ENCODE measurements at places on chromosomes 16 and 17.

- no peak for DNase-seq
Observed at GRCh38 chr16:27316038-27316680, 2.4 kb downstream of the IL4R start.

- DNase-seq: no peak
Observed at GRCh38 chr17:49997301-49997650, 2.3 kb upstream of the DLX3 start.

DNA sequence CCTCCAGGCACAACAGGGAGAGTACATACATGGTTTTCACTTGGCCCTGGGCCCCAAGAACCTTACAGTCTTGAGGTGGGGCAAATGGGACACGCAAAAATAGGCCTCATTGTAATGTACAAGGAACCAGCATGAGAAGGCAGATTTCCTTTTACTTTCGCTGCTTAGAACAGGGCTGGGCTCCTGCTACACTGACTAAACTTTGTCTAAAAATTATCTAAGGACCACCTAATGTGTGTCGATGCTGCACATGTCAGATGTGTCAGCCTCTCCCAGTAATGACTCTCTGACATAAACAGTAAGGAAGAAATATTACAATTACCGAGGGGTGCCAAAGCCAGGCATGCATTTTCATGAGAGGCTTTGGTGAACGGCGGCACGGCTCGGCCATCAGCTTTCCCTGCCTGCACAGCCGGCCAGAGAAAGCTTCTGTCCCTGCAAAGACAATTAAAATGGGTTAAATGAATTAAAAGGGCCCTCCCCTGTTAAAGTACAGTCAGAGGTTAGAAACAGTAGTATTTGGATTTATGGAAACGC is 224.2 kb upstream of the IRX3 start:
- DNase-seq: no peak

DNA sequence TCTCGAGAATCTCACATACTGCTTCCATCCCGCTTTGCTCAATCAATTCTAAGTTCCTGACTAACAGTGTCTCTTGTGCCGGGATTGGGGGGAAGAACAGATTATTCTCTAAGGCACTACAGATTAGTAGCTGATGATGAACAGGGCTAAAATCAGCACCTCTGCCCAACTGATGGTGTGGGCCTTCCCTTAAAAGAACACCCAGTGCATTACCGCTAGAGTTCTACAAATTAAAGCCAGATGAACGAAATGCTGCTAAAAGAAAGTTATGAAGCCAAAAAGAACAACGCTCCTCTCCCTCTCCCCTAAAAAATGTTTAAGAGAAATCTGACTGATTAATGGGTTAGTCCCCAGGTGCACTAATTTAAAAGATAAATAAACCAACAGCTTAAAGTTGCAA is 4.4 kb downstream of the CDC27 start:
- no peak for DNase-seq

DNA sequence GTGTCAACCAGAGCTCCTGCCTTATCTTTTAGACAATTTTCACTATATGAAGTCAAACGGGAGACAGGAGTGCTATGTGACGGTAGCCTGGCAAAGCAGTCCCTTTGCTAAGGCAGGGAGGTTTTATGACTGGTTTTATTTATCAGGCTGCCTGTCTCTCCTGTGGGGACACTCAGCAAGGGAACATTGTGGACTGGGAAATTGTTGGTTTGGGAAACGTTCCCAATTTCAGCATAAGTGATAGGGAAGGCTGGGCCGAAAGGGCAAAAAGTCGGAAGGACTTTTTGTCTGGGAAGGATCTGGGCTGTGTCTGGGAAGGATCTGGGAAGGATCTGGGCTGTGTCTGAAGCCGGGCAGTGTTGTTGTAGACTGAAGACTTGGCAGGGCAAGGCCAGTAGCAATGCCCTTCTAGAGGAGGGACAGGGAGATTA is 211.2 kb downstream of the PARN start:
- DNase-seq: no peak

- no peak for DNase-seq
Observed at GRCh38 chr16:67241008-67241900, 6.0 kb downstream of the FHOD1 start.

- no peak for DNase-seq
Observed at GRCh38 chr17:56057869-56058268, 95.4 kb upstream of the ANKFN1 start.

DNA sequence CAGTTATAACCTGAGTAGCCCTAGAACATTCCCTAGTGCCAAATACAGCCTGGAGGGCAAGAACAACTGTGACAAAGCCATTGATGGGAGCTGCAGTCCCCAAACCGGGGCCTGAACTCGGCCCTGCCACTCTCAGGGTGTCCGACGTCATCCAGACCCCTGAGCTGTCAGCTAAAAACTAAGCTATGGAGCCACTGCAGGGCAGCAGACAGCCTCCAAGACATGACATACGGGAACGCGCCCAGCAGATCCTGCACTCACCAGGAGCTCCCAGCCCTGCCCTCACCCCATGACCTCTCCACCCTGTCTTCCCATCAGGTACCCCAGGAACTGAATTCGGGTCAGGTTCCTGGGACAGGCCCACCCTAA is 28.4 kb downstream of the KDM8 start:
- DNase-seq: no peak

DNA sequence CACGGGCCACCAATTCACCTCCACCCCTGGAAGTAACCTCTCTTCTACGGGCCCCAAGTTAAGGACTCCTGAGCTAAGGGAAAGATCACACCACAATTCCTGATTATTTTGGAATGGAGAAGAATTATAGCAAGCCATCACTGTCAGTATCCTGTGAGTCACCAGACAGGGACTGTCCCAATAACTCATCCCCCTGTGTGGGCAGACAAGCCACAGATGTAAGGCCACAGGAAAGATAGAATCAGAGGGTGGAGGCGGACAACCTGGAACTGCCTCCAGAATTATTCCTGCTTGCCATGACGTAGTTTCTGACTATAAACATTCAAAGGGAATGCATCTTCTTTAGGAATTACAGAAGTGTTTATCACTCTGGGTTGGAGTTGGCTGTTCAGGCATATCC is 5.8 kb upstream of the MYO1D start:
- DNase-seq: no peak

GRCh38 chr16:894136-894535 is 76.6 kb downstream of the LMF1 start:
- no peak for DNase-seq

GRCh38 chr17:7989781-7990655 is 12.4 kb upstream of the GUCY2D start:
- DNase-seq: peak; percentile 77

DNA sequence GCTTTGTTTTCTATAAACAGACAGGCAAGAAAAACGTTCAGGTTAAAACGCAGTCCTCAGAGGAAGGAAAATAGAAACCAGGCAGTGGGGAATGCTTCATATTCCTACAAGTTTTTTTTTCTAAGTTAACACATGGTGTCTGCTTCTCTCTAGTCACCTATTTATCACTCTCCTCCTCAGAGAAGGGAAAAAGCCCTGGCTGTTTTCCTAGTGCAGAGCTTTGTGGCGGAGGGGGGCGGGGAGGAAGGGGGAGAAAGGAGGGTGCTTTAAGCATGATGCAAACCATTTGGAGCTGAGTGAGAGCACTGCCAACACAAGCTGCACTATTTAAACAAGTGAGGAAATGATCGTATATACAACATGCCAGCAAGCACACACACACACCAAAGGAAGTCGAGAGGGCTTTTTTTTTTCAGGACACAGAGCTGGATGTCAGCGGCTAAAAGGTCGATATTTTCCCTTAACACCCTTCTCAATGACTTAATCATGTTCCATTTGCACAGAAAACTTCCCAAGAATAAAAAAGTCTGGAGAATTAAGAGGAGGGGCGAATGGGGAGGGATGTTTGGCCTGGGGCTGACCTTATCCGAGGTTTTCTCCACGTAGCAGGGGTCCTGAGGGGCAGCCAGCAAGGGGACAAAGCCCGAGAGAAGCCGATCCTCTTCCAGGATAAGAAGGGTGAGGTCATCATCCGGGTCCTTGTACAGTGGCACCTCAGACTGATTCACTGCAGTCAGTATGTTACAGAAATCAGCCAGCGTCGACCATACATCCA is 117.4 kb downstream of the HIC1 start:
- no peak for DNase-seq

DNA sequence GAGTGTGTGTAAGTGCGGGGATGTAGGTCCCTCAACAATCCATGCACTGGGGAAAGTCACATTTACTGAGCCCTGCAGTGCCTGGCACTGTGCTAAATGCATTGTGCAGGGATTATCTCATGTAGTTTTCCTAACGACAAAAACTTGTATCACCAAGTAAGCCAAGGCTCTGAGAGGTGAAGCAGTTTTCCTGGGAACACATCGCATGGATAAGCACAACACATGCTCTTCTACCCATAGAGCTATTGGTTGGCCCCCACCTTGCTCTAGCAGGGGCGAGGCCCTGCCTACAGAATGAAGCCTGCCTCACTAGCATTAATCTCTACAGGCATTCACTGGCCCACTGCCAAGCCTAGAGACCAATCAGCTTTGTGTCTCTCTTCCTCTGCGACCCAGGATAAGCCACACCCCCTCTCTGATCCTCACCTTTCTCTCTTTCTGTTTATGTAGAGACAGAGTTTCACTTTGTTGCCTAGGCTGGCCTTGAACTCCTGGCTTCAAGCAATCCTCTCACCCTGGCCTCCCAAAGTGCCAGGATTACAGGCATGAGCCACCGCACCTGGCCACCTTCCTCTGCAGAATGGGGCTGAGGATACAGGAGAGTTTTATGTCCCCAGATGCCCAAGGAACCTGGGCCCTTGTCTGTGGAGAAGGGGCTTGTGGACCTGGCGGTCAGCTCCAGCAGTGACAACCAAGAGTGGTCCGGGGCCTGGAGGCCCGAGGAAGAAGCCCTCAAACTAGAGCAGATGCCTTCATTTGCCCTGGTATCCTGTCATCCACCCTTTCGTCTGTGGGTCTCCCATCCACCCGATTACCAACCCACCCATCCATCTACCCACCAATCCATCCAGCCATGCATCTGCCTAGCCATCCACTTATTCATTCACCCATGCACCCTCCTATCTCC is 12.8 kb downstream of the CDH16 start:
- DNase-seq: no peak

DNA sequence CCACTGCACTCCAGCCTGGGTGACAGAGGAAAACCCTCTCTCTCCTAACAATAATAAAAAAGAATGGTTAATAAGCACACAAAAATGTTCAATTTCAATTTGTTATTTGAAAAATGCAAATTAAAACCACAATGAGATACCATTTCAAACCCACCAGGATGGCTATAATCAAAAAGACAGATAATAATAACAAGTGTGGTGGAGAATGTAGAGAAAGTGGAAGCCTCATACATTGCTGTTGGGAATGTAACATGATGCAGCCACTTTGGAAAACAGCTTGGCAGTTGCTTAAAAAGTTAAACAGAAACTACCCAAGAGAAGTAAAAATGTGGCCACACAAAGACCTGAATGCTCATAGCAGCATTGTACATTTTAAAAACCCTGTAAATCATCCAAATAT is 51.8 kb upstream of the MAP3K14 start:
- no peak for DNase-seq

GRCh38 chr17:49708515-49709183 is 885 bp upstream of the SLC35B1 start:
- DNase-seq: no peak

- DNase-seq: no peak
Observed at GRCh38 chr16:12027558-12028287, 51.2 kb downstream of the SNX29 start.

- DNase-seq: no peak
Observed at GRCh38 chr16:86911437-86911958, 333.1 kb downstream of the FOXL1 start.

DNA sequence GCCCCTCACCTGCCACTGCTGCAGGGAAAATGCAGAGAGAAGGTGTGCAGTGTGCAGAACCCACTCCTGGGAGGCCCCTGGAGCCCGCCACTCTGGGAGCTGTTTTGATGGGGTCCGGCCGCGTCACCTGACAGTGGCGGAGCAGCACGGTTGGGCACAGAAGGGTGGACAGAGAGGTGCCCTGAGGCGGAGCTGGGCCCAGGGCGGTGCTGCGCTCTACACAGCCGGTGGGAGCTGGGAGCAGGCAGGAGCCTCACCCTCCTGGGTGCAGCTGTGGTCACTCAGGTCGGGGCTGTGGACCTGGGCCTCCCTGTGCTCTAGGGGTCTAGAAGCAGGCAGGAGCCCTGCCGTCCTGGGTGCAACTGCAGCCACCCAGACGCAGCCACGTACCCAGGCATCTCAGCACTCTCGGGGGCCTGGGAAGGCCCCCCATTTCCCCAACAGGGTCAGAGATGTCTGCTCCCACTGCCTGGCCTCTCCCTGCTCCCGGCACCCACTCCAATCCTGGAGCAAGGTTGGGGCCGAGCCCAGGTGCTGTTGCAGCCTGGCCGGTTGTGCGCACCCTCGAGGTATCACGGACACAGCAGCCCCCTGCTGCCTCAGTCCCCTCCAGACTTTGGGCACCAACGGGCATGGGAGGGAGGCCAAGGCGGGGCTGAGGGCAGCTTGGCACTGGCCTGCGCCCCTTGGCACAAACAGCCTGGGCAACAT is 304.4 kb upstream of the AXIN2 start:
- no peak for DNase-seq

DNA sequence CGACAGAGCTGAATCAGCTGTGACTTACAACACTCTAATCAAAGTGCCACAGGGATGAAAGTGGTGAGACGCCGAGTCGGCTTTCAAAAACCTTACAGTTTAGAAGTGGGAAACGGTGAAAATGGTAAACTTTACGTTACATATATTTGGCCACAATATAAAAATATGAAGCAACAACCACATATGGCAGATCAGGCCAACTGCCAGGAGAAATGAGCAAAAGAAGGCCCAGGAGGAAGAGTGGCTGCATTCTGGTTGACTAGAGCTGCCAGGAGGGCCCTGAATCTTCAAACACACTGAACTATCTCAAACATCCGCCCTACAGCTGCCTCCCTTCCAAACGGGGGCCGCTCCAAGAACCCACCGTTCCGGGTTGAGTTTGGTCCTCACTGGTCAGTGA is 56.3 kb downstream of the MRM3 start:
- DNase-seq: no peak

DNA sequence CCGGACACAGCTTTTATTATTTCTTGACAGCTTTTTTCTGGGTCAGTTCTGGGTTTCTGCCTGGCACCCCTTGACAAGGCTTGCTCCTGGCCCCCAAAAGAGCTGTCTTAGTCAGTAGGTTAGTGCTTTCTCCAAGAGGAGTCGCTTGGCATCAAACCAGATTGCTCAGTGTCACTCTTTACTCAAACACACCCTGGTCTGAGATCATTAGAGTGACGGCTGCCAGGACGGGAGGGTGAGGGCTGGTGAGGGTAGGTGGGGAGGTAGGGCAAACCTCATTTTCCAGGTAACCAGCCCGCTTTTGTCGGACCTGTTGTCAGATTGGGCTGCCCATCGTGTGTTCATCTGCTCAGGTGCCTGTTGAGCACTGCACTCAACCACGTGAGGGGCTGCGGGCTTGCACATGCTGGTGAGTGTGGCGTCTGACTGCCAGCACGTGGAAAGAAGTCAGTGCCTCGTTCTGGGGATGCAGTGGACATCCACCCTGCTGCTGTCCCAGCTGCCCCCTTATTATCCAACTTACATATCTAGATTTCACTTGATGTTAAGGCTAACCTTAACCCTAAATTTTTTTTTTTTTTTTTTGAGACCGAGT is 12.4 kb downstream of the TMEM94 start:
- no peak for DNase-seq
